Heart left ventricle (tissue), 16 donors: ENCODE measurements at places on chromosomes 6 and 20. TPM values are rescaled to one million over a fixed set of nuclear protein-coding genes. Genes with fewer than 3 reads are reported as not detected.

The MPIG6B gene
- total RNA-seq: not detected

The HTR1E gene
- not detected for total RNA-seq

The OR2J1 gene
- not detected for total RNA-seq

- no peaks in the 10 kb centered on the region for H3K4me1 ChIP-seq
- H3K4me3 ChIP-seq: no peak overlapping the region
- H3K27me3 ChIP-seq: no peaks in the 10 kb centered on the region
- H3K36me3 ChIP-seq: no peaks in the 10 kb centered on the region
Observed at GRCh38 chr6:84344005-84344404, 116.6 kb upstream of the CEP162 start.
